ENCODE measurements at places on chromosomes 6 and 20.

DNA sequence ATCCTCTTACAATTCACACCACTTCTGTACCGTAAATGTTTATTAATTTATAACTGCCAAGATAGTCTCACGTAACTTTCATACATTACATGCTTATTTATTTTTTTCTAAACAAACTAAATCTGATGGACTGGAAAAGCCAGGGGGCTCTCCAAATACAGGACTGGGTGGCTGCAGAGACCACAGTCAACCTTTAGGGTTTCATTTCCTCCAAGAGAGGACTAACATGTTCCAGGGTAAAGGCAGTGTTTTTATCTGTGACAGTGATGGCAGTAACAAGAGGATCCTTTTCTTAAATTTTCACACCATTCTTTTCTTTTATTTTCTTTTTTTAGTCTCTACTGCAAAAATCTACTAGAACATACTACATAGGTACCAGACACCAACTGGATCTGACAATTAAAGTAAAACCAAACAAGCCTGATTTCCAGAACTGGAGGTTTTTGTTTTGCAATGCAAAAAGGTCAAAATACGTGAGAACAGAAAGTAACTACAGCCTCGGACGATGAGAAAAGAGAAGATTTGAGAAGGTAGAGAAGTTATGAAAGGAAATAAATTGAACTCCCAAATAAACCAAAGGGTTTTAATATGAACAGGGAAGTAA is 1.2 kb downstream of the LMBRD1 start:
- DNase-seq = no peak

DNA sequence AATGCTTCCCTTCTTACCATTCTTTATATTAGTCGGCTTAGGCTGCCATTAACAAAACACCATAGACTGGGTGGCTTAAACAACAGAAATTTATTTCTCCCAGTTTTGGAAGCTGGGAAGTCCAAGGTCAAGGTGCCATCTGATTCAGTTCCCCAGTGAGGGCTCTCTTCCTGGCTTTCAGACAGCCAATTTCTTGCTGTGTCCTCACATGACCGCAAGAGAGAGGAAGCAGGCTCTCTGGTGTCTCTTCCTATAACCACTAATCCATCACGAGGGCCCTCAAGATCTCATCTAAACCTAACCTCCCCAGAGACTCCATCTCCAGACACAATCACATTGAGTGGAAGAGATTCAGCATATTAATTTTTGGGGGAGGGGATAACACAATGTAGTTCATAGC is 193.0 kb upstream of the SGK1 start:
- DNase-seq = no peak

DNA sequence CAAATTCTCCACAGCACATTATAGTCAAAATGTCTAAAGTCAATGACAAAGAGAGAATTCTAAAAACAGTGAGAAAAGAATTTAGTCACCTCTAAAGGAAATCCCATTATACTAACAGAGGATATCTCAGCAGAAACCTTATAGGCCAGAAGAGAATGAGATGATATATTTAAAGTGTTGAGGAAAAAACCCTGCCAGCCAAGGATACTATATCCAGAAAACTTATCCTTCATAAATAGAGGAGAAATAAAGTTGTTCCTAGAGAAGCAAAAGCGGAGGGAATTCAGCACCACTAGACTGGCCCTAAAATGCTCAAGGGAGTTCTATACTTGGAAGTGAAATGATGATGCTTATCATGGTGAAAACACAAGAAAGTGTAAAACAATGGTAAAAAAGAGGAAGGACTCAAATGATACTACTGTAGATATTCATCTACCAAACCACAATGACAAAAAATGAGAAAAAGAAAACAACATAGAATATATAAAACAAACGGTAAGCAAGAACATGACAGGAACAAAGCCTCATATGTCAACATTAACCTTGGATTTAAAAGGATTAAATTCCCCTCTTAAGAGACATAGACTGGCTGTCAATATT is 16.7 kb downstream of the GPRC6A start:
- DNase-seq = no peak

DNA sequence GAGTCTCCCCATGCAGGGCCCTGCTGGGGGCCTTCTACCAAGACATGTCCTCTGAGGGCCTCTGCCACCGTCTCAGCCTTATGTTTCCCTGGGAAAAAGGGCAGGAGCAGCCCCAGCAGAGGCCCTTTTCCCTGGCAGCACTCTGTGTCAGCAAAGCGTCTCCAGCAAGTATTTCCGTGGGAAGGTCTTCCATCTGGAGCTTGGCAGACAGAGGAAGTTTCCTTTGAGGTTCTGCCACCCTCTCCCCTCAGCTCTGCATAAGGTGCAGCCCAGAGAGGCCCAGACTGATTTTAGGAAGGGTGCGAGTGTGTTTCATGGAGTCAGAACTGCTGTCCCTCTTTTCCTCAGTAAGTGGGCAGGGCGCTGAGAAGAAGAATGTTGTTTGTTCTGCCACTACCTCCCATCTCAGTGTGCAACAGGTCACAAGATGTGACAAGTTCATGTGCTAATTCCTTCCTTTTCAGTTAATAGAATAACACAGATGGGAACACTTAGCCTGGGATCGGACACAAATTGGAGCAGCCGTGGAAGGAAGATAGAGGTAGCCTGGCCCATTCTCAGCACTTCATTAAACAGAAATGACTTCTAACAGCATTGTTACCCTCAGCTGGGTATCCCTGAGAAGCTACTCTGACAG is 784.4 kb downstream of the MAFB start:
- DNase-seq = no peak

GRCh38 chr6:25351485-25351884 is 72.3 kb downstream of the CARMIL1 start:
- no peak for DNase-seq

Data from effector CD8-positive, alpha-beta T cell (primary cell).